Stimulated activated CD8-positive, alpha-beta memory T cell treated with anti-CD3 and anti-CD28 coated beads, Interleukin-15, amount 100 ng/mL, for 24 hours (primary cell): ENCODE measurements at places on chromosomes 12 and 14.

DNA sequence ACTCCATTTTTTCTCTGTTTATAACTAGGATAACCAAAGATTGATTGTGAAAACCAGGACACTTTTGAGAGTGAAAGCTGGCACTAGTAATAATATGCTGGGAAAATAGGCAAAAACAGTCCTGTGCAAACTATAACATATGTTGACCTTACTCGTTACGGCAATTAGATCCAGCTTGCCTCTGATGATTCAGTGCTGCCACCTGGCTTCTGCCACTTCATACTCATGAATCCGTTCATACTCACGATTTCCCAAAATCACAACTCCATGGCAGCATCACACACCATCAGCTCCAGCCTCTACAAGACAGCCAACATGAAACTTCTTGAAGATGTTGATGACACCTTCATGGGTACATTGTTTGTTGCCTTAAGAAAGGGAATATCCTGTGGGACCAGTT, 49.1 kb upstream of the CAND1 start:
- no peak for DNase-seq

DNA sequence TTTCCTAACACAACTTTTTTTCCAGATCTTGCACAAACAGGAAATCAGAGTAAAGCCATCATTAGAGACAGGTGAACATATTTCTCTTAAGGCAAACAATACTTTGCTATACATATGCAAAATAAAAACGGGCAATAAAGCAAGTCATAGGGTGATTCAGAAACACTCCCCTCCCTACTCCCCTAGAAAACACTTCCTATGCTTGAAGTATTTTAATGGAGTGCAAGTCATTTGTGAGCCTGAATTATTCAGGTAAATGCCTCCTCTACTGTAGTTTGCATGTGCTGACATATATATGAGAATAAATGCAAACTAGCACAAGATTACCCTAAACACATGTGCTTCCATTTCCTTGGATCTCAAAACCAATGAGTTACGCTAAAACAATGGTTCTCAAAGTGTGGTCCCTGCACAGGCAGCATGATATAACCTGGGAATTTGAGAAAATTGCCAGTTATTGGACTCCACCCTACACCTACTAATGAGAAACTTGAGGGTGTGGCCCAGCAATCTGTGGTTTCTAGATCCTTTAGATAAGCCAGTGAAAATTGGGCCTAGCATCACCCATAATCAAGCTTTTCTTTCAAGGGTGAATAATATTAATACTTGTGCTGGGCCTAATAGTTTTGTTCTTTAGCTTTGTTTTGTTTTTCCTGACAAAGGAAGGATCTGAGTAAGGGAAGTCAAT, 159.7 kb upstream of the BMP4 start:
- no peak for DNase-seq

DNA sequence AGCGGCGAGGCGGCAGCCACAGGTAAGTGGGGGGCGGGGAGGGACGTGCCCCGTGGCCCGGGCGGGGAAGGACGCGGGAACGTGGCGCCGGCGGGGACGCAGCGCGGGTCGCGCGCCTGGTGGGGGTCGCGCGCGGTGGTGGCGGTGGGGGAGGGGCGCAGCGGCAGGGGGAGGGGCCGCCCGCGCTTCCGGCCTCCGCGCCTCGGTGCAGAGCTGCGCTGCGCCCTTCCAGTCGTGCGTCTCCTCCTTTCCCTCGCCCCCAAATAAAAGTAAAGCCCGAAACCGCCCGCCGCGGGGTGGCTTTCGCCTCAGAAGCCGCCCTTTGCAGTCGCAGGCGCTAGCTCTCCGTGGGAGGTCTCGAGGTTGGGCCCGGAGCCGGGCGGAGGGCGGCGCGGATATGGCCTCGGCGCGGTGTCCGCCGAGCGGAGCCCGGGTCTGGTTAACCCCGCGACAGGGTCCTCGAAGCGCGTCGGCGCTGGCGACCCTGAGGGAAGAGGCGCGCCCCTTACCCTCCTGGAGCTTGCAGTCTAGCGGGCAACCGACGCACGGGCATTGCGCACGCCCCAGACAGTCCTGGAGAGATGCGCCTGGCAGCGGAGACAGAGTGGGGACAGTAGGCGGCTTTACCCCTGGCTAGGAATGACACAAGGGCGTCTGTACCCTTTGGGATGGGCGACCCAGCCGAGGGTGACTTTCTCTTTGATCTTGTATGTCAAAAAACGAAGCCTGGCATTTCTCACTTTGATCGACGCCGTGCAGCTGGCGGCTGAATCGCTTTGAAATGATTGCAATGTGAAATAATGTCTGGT, 589 bp downstream of the ATF1 start:
- peak; percentile 65 for DNase-seq

DNA sequence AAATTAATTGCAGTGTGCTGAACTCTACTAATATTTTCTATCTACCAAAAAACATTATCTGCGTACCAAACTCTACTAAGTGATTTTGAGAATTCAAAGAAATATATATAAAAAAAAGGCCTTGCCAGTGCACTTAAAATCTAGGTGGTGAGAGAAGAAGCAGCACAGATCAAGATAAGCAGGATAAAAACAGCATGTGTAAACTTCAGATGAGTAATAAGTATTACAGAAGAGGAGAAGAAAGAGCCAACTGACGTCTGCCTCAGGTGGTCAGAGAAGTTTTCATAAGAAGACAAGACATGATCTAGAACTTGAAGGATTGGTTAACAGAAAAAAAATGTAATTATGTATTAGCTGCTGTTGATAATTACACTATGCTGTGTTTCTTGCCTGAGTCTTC, 166.4 kb downstream of the DUSP6 start:
- DNase-seq = no peak

DNA sequence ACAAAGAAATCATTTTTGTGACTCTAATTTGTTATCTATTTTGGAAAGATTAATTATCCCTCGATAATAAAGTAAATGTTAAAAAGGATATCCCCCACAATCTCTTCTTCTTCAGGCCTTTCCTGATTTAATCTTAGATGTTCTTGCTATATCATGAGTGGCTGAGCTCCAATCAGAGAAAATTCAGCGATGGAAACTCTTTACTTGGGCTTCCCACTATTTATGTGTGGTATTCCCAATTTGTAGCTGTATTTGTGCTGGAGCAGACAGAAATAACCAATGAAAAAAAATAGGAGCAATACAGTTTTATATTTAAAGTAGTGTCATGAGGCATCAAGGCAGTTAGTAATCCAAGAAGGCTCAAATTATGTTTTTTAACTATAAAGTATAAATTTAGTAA, 539.1 kb downstream of the PRKD1 start:
- no peak for DNase-seq

GRCh38 chr12:6647083-6647604, at the start of gene ACRBP:
ACRBP (minus strand) TSS chr12:6647432; CDS start chr12:6647366, 66 bp downstream.
- no peak for DNase-seq

- no peak for DNase-seq
Observed at GRCh38 chr14:26323869-26324268, 274.0 kb downstream of the NOVA1 start.

DNA sequence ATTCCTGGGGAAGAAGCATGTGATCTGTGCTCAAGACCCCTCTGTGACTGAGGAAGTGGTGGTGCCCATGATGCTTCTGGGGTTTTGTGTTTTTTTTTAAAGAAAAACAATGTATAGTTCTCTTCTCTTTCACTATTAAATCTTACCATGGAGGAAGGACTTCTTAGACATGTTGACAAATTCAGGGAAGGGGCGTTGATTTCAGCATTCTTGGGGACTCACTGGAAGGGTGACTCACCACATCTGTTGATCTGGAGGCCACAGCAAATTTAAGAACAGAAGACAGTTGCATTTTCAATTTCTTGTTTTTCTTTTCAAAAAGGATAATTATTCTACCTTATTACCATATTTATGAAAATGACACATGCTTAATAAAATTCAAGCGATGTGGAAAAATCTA, 152.9 kb upstream of the RTL1 start:
- DNase-seq = no peak

GRCh38 chr14:72801381-72801812, 92.5 kb downstream of the DPF3 start:
- DNase-seq = no peak

DNA sequence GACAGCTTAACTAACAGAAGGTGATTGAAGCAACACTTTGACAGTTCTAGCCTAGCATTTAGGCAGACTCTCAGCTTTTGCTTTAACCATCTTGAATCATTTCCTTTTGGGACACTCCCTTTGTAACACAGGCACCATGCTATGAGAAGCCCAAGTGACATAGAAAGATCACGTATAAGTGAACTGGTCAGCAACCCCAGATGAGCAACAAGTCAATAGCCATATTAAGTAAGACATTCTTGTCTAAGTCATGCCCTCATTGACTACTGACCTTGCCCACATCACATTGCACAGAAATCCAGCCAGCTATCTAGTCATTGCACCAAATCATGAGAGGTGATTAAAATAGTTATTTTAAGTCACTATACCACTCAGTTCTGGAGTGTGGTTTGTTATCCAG, 476.8 kb downstream of the TRHDE start:
- no peak for DNase-seq

- no peak for DNase-seq
Observed at GRCh38 chr14:78488938-78489337, 318.8 kb downstream of the NRXN3 start.

DNA sequence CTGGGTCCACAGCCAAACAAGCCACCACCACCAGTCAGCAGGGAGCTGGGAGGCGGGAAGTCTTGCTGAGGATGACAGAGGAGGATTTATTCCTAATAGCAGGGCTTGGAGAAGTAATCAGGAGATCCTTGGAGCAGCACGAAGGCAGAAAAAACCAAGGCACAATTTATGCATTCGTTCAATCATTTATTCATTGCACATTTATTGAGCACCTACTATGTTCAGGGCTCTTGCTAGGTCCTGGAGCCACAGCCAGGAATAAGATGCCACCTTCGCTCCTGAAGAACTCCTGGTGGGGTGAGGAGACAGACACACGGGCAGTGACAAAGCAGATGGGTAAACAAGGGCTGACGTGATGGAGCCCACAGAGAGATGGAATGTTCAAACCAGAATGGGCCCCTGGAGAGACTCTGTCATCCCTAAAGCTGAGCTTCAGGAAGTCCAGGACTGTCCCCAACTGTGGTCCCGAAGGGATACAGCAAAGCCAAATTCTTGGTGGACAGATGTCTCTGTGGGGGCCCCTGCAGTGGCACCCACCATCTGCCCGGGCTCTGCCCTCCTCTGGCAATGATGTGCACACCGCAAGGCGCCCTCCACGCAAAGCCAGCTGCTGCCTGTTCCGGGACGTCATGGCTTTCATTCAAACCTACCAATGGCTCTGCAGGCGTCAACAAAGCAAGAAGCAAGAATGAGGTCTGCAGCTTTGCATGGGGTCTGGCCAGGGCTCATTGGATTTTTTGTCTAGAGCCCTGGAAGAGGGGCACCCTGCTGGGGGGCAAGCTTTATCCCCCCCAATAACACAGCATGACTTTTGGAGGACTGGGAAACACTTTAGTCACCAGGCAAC, 3.0 kb upstream of the TESC start:
- DNase-seq = no peak

DNA sequence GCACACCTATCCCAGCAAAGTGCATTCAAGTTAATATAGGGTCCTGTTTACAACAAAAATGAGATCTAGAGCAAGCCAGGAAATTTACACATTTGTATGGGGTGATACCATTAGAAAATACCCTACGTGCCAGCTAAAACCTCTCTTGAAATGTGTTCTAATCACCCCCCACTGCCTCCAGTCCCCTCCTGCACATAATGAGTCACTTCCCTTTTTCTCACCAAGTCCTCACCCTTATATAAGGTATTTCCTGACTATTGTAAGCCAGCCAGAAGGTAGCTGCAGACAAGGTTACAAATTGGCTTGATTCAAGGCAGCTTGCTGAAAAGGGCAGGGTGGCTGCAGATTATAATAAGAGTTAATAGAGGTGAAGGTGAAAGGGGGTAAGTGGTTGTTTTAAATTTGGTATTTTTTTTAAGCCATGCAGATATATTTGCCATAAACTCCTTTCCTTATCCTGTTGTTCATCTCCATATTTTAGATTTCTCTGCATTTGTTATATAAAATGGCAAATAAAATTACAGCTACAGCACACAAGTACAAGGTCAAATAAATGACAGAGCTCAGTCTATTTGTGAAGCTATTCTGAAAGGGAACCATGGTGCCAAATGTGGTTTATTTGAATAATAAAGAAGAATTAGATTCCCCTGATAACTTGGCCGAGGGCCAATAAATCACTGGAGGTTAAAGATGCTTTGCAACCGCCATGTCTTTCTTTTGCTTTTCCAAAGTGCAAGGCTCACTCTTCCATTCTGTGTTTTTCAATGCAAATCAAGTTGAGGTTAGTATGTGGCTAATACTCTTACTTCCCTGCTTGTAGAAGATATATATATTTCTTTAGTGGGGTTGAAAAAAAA, 385.9 kb downstream of the EGLN3 start:
- DNase-seq = no peak

DNA sequence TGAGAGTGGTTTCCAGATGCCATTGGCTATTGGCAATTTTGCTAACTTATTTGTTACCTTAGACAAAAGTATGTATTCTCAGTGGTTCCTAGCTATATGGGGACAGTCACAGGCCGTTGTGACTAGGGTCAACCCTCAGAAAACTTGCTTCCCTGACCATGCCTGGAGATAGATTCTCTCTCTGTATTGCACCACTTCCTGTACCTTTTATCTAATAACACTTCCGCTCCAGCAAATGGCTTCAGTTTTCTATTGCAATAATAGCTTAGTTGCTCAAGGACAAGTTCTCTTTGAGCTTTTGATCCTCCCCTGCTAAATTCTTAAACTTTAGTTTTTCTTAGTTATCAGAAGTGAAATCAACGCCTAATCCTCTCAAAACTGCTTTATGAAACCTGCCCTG, 338.0 kb downstream of the RMST start:
- no peak for DNase-seq

DNA sequence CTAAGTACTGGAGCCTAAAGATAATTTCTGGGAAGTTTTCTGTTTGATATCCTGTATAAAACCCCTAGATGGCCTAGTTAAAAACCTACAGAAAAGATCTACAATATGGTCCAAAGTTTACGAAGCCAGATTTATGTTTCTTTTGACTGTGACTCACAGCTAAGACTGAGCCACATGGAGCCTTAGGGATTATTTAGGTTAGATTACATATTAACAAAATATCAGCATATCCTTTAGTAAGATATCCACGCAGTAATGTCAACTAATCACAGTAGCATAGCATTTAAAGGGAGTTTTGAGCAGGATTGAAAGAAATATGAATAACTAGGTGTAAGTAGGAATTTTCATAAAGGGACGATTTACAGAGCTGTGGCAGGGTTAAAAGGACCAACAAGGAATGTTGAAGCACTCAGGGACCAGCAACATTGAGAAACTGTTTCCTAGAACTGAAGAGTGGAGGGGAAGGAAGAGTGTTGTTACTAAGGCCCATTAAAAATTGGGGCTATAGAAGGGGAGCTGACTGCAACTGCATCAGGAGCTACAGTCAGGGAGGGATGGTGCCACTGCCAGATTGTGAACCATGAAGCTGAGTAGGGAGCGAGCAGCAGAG, 155.5 kb downstream of the DACT1 start:
- DNase-seq = no peak

- DNase-seq = no peak
Observed at GRCh38 chr14:90545966-90546751, 149.3 kb downstream of the CALM1 start.

GRCh38 chr14:91383439-91383838, 34.2 kb downstream of the CCDC88C start:
- no peak for DNase-seq
